Activated naive CD8-positive, alpha-beta T cell treated with anti-CD3 and anti-CD28 coated beads for 36 hours (primary cell): ENCODE measurements at places on chromosomes 16 and 17.
A peak's percentile ranks its signal among the peaks of the same experiment; 100 is the strongest.

GRCh38 chr17:54903375-54903774, 2.7 kb downstream of the TOM1L1 start:
- DNase-seq = no peak
- peaks cover 27% of the 10 kb centered on the region for H3K27me3 ChIP-seq
- no peaks in the 10 kb centered on the region for H3K36me3 ChIP-seq
- H3K27ac ChIP-seq = no peak overlapping the region

DNA sequence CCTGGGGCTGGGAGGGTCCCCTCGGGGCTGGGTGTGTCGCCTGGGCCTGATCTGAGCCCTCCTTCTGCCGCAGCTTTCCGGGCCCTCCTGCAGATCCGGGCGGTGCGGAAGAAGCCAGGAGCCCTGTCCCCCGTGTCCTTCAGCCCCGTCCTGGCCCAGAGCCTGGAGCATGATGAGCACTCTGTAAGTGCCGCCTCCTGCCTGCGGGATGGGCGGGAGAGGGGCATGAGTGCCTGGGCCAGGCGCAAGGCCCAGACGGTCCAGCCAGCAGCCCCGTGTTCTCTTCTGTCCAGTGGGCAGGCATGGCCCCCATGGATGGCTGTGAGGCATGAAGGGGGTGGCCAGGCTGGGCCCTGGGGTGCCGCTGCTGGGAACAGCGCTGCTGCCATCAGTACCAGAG, 16.0 kb upstream of the NUDT16L1 start:
- H3K4me3 ChIP-seq = peak overlapping the region; percentile 77
- peaks cover 40% of the 10 kb centered on the region for H3K4me1 ChIP-seq
- no peaks in the 10 kb centered on the region for H3K27me3 ChIP-seq
- H3K27ac ChIP-seq = peak overlapping the region; percentile 95

GRCh38 chr16:84718-85406, 6.8 kb downstream of the MPG start:
- H3K36me3 ChIP-seq = peaks cover 15% of the 10 kb centered on the region
- no peaks in the 10 kb centered on the region for H3K27me3 ChIP-seq
- H3K27ac ChIP-seq = peak overlapping the region; percentile 79
- peak; percentile 81 for DNase-seq

DNA sequence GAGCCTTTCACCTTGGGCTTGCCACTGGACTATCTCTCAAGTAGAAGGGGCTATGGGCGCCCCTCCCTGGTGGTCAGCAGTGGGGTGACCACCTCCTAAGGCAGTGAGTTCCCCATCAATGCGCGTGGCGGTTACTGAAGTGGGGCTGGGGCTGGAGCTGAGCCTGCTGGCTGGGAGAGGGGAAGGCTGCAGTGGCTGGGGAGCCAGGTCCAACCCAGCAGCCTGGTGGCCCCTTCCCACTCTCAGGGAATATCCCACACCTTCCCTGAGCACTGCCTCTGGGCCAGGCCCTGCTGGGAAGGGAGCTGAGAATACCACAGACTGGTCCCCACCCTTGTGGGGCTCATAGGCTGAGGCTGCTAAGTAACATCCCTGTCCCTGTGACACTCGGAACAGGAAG, 19.8 kb upstream of the MPRIP start:
- H3K4me3 ChIP-seq = no peak overlapping the region
- no peak for DNase-seq
- H3K27ac ChIP-seq = no peak overlapping the region
- H3K27me3 ChIP-seq = no peaks in the 10 kb centered on the region
- peaks cover 4% of the 10 kb centered on the region for H3K4me1 ChIP-seq
- H3K36me3 ChIP-seq = no peaks in the 10 kb centered on the region

DNA sequence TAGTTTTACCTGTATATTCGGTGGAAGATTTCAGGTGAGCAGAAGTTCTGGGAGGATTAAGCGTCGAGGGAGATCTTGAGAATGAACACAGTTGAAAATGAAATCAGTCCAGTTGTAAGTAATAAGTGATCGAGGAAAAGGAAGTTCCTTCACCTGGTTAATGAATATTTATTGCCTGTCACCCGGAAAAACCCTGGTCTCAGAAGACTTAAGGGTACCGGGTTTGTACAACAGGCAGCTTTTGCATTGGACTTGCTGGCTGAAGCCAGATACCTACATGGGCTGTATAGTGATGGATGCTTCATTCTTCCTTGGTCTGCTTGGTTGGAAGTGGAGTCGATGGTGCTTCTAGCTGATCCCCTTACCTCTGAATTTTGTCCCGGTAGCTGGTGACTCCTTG, 72.7 kb downstream of the PRKCA start:
- H3K27ac ChIP-seq = peak overlapping the region; percentile 75
- no peak overlapping the region for H3K4me3 ChIP-seq
- H3K27me3 ChIP-seq = no peaks in the 10 kb centered on the region
- peaks cover 69% of the 10 kb centered on the region for H3K4me1 ChIP-seq

DNA sequence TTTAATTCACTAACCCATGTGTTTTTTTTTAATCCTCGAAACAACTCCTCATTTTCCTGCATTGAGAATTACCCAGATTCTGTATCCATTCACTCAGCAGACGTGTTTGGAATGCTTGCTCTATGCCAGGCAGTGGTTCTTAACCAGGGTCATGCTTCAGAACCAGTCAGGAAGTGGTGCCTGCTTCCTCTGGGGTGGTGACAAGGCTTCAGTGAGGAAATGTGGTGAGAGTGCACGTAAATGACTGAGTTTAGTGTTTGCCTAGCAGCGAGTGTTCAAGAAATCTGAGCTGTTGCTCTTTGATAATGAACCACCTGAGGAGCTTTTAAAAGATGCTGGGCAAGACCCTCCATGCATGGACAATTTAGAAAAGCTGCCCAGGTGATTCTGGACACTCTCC, 9.9 kb downstream of the ZFP90 start:
- H3K36me3 ChIP-seq = peaks cover 87% of the 10 kb centered on the region
- no peaks in the 10 kb centered on the region for H3K27me3 ChIP-seq
- no peak overlapping the region for H3K4me3 ChIP-seq
- peaks cover 8% of the 10 kb centered on the region for H3K4me1 ChIP-seq
- H3K27ac ChIP-seq = peak overlapping the region; percentile 75

DNA sequence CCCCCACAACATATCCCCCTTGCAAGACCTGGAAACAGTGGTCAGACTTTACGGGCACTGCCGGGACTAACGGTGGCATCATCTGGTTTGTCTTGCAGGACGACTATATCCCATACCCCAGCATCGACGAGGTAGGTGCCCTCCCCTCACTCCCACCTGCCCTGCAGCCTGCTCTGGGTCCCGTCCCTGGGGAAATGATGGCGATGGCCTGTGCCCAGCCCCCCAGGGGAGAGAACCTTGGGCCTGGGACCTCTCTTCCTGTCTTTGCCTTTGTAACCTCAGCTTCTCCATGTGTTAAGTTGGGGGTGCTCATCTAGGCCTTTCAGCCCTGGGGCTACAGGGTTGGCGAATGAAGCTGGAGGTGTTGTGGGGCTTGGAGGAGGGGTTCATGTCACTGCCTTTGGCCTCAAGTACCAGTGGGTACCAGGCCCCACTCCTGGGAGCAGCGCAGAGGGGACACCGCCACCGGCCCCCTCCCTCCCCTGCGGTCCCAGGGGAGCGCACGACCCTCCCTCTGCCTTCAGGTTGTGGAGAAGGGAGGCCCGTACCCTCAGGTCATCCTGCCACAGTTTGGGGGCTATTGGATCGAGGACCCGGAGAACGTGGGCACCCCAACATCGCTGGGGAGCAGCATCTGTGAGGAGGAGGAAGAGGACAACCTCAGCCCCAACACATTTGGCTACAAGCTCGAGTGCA, 99.9 kb downstream of the OR1D5 start:
- H3K4me3 ChIP-seq = no peak overlapping the region
- H3K27ac ChIP-seq = no peak overlapping the region
- H3K4me1 ChIP-seq = no peaks in the 10 kb centered on the region
- H3K36me3 ChIP-seq = peaks cover 2% of the 10 kb centered on the region
- DNase-seq = no peak

- H3K27me3 ChIP-seq = no peaks in the 10 kb centered on the region
- no peak overlapping the region for H3K4me3 ChIP-seq
- H3K27ac ChIP-seq = no peak overlapping the region
- no peak for DNase-seq
- peaks cover 14% of the 10 kb centered on the region for H3K36me3 ChIP-seq
Observed at GRCh38 chr16:11750056-11750455, 7.4 kb upstream of the TXNDC11 start.

- no peak for DNase-seq
- H3K4me1 ChIP-seq = peaks cover 21% of the 10 kb centered on the region
- H3K27ac ChIP-seq = no peak overlapping the region
Observed at GRCh38 chr16:79097166-79097565, 503.4 kb downstream of the MAF start.

DNA sequence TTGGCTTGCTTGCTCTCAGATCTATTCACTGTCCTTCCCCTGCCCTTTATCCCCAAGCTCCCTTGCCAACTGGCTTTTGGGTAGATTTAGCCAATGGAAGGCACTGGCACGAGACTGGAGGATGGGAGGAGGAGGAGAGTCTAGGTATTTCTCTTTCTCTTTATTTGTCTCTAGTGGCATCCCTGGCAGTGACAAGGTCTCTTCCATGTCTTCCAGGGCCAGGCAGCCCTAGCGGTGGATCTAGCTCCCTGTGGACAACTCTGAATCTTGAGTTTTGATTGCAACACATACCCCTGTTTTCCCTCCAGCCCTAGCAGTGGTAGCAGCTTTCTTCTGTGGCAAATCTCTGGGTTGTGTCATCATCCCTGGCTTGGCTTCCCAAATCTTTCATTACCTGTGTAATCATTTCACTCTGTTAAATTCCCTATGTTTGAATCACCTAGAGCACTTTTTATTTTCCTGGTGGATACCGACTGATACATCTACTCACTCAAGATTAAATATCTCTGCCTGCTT, 171.1 kb upstream of the IRX6 start:
- H3K4me1 ChIP-seq = no peaks in the 10 kb centered on the region
- H3K36me3 ChIP-seq = no peaks in the 10 kb centered on the region
- no peak overlapping the region for H3K27ac ChIP-seq
- peaks cover 3% of the 10 kb centered on the region for H3K27me3 ChIP-seq

GRCh38 chr16:11094075-11094856, 149.9 kb downstream of the CLEC16A start:
- H3K4me3 ChIP-seq = peak overlapping the region; percentile 61
- H3K36me3 ChIP-seq = peaks cover 9% of the 10 kb centered on the region
- DNase-seq = peak; percentile 79
- H3K4me1 ChIP-seq = peaks cover 49% of the 10 kb centered on the region
- H3K27ac ChIP-seq = peak overlapping the region; percentile 98
- H3K27me3 ChIP-seq = no peaks in the 10 kb centered on the region

GRCh38 chr16:13435873-13436474, 484.0 kb upstream of the ERCC4 start:
- H3K27me3 ChIP-seq = no peaks in the 10 kb centered on the region
- H3K36me3 ChIP-seq = no peaks in the 10 kb centered on the region
- no peaks in the 10 kb centered on the region for H3K4me1 ChIP-seq
- H3K4me3 ChIP-seq = no peak overlapping the region
- H3K27ac ChIP-seq = no peak overlapping the region

DNA sequence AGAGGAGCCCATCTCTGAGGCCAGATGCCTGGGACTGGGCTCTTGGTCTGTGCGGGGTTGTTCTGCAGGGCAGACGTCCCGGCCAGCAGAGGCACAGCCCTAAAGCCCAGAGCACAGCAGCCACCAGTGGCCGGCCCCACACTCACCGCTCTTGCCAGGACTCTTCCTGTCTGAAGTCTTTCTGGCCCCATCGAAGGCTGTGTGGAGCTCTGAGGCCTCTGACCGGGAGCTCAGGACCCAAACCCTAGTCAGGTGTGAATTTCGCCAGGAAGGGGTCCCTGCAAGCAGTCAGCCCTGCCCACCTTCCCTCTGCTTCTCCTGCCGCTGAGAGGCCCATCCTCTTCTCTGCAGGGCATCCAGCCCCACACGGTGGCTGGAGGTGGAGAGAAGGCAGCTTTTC, 10.7 kb downstream of the ACSF3 start:
- H3K27me3 ChIP-seq = no peaks in the 10 kb centered on the region
- H3K4me3 ChIP-seq = no peak overlapping the region
- no peak overlapping the region for H3K27ac ChIP-seq
- H3K4me1 ChIP-seq = peaks cover 13% of the 10 kb centered on the region
- peaks cover 26% of the 10 kb centered on the region for H3K36me3 ChIP-seq
- DNase-seq = no peak

DNA sequence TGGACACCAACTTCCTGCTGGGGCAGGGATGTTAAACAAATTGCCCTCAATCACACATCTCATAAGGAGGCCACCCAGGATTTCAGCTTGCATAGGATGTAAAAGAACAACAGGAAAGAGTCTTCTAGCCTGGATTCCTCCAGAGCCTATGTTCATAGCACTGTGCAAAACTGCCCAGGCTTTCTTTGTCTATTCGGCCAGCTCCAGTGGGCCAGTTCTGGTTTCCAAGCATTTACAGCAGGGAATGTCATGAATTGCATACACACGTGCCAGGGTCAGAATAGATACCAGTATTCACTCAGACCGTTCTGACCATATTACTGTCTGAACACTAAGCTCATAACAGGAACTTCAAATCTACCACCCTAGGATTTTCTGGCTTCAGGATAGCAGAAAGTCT, 273.2 kb downstream of the CDH8 start:
- no peak overlapping the region for H3K27ac ChIP-seq
- H3K4me1 ChIP-seq = no peaks in the 10 kb centered on the region

DNA sequence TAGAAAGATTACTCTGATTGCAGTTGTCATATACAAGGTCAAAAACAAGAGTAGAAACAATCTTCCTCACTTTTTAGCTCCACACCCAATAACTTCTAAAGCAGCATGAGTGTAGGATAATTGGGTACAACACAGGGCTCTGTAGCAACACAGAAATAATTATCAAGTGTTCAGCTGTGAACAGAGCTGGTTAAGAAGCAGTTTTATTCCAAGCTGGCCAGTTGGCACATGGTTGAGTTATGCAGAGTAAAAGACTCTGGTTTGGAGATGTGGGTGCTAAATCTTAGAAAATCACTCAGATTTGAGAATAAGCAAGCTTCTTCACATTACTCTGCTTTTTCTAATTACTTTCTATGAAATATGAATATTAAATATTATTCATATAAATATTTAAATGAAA, 118.5 kb downstream of the KIF2B start:
- H3K27me3 ChIP-seq = no peaks in the 10 kb centered on the region
- H3K27ac ChIP-seq = no peak overlapping the region
- no peaks in the 10 kb centered on the region for H3K4me1 ChIP-seq
- H3K36me3 ChIP-seq = no peaks in the 10 kb centered on the region
- H3K4me3 ChIP-seq = no peak overlapping the region

DNA sequence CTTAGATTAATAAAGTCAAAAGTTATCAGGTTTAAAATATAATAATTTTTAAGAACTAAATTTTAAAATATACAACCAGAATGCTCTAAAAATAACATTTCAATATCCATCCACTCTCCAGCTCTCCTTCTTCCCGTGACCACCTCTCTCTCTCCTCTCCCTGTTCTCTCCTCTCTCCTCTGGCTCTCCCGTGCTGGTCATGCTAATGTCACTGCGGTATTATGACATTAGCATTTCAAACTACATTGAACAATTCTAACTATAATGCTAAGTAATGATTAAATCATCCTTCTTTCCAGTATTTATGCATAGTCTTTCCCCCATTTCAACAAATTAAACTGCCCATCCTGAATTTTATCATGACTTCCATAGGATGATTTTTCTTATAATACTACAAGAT, 154.7 kb downstream of the CEP112 start:
- no peaks in the 10 kb centered on the region for H3K36me3 ChIP-seq
- no peak overlapping the region for H3K27ac ChIP-seq
- DNase-seq = no peak
- H3K4me3 ChIP-seq = no peak overlapping the region
